Heart left ventricle (tissue), 16 donors: ENCODE measurements at places on chromosomes 11 and 22.

- no peak for DNase-seq
These were observed 74.7 kb downstream of the SC5D start for GRCh38 chr11:121367001-121367843.

DNA sequence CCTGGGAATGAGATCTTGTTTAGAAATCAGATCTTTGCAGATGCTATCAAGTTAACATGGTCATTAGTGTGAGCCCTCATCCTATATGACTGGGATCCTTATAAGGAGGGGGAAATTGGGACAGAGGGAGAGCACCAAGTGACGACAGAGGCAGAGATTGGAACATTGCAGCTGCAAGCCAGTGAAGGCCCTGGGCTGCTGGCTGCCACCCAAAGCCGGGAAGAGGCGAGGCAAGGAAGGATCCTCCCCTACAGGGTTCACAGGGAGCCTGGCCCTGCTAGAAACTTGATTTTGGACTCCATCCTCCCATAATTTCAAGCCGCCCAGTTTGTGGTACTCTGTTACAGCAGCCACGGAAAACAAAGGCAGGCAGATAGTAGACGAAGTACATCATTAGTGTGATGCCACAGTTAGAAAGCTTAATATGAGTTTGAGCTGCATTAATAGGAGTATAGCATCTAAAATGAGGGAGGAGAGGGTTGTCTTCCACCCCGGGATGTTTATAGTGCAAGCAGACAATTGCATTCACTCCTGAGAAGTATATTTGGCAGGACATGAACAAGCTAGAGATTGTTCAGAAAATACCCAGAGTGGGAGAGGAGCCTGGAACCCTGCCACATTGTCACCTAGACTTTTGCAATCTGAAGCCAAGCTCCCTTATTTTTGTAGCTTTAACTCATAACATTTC, 56.8 kb upstream of the CLMP start:
- peak; percentile 30 for DNase-seq

DNA sequence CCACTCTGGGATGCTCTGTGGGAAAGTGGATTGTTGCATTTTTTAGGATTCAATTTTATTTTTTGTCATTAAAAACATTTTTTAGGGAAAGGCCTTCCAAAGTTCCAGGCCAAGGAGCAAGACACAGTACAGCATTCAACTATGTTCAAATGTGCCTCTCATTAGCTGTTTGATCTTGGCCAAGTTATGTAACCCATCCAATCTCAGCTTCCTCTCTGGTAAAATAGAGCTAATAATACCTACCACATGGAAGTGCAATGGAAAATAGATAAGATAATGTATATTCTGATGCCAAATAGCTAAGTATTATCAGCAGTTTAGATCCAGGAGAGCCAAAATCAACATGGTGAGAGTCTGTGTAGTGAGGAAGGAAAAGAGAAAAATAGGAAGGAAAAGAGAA, 220.3 kb upstream of the SESN3 start:
- DNase-seq: no peak

GRCh38 chr11:77495526-77495925, 21.6 kb upstream of the PAK1 start:
- DNase-seq: no peak

DNA sequence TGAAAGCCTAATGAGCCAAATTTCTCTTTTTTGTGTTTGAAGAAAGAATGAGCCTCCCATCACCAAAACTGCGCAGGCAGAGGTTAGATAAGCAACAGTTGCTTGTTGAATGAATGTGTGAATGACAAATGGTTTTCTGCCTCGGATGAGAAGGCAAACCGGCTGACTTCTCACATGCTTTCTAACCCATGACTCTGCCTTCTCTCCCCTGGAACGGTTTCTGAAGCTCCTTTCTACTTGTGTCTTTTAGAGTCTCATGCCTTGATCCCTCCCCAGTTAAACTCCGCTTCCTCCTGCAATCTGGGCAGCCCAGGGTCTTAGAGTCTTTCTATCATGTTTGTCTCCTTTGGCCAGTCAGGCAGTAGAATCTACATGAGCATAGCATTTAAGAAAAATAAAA, 342.1 kb upstream of the NCAM1 start:
- DNase-seq: no peak

GRCh38 chr11:129643031-129643721, 172.5 kb upstream of the TMEM45B start:
- DNase-seq: no peak

DNA sequence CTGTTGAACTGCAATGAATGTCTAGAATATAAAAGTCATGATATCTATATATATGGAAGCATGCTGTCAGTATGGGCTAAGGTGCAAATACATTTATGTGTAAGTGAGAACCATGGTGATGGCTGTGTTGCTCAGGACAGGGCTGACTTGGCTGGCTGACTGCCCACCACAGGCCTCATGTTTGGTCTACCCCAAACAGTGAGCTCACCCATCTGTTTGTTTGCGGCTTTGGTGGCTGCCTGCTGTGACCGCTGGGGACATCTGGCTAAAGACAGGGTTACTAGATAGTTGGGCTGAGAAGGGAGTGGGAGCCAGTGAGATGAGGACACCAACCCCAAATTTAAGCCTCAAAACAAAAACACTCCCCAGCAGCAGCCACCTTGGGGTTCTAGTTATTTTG, 6.3 kb downstream of the CD44 start:
- no peak for DNase-seq

GRCh38 chr11:72048766-72049460, 31.4 kb downstream of the NUMA1 start:
- DNase-seq: no peak

- DNase-seq: no peak
These were observed 2.2 kb upstream of the MRGPRG start for GRCh38 chr11:3220521-3221407.

GRCh38 chr11:23957314-23957713, 539.5 kb upstream of the LUZP2 start:
- DNase-seq: no peak

DNA sequence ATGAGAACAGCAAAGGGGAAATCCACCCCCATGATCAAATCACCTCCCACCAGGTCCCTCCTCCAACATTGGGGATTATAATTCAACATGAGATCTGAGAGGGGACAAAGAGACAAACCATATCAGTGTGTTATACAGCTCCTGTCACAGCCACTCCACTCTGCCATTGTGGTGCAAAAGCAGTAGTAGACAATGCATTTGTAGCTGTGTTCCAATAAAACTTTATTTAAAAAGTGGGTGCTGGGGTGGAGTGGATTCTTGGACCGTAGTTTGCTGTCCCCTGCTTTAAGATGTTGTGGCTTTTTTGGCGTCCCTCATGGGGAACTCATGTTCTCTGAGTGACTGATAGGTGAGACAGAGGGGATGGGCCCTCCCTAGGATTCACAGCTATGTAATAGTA, 399.1 kb downstream of the SOX6 start:
- DNase-seq: no peak

DNA sequence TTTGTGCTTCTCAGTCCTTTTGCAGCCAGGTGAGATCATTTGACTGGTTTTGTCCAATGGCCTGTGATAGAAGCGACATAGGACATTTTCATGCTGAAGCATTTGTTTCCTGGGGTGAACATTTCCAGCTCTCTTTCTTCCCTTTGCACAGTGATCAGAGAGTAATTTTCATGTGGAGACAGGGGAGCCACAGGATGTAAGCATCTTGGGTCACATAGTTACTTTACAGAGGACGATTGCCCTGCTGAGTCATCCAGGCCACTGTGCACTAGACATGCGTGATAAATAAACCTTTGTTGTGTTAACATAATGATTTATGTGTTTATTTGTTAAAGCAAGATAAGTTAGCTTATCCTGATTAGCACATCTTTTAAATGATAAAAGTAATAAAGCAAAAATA, 263.5 kb upstream of the CCDC179 start:
- no peak for DNase-seq

DNA sequence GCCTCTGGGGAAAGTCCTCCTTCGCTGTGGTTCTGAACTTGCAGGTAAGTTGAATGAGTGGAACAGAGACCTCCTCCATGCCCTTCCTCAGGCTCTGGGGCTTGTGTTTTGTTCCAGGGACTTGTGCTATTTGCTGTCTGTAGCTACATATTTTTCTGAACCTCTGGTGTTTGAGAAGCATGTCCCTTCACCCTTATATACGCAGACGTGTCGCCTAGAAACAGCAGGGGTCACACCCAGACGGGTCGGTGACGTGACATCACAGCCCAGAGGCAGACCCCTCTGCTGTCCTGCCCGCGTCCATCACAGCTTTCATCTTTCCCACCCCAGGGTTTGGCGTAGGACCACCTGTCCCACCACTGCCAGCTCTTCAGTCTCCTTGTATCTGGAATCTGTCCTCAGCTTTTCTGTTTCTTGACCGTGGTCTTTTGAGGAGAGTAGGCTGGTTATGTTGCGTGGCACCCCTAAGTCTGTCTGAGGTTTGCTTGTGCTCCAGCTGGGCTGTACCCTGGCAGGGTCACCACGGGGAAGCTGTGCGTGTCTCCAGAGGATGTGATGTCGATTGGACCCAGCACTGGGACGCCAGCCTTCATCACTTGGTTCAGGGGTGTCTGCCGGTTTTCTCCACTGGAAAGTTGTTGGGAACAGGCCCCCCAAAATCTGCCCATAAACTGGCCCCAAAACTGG, 13.4 kb upstream of the MUC5B start:
- DNase-seq: no peak

GRCh38 chr22:44523981-44524759, 26.1 kb upstream of the RTL6 start:
- no peak for DNase-seq

- DNase-seq: no peak
These were observed 15.9 kb upstream of the GLYATL1 start for GRCh38 chr11:58923300-58923788.

- DNase-seq: peak; percentile 75
These were observed 11.9 kb upstream of the SH3BP1 start for GRCh38 chr22:37627545-37627944.

DNA sequence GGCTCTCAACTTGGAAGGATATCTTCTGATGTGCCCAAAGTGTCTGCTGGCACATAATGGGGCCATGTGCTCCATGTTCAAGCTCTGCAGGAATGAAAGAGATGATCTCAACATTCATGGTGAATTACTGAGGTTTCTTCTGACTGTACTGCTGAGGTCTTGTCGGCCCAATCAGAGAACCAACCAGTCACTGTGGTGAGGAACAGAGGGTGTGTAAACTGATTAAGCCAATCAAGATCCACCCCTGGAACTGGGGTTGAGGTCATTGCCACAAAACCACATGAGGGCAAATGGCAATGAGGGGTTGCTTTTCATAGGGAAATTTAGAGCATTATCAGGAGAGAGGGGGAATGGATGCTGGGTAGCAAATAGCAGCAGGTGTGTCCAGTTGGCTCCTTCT, 152.3 kb upstream of the RAG2 start:
- no peak for DNase-seq

- DNase-seq: no peak
These were observed 212.0 kb upstream of the PGR start for GRCh38 chr11:101341578-101341977.

- no peak for DNase-seq
These were observed 30.0 kb upstream of the MUC5AC start for GRCh38 chr11:1127664-1128162.

DNA sequence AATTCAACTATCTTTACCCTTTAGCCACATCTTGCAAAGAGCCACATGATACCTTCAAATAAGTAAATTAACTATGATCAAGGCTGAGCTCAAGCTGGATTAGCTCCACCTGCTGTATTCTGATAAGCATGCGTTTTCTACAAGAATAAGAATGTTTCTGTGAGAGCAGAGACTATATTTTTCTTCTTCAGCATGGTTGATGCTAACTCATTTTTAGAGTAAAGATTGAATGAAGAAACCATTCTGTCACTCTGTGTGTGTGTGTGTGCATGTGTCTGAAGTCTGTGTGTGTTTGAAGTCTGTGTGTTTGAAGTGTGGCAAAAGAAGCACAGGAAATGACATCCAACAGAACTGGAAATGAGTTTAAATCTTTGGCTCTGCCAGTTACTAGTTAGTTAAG, 12.0 kb upstream of the LAYN start:
- DNase-seq: no peak

- DNase-seq: no peak
These were observed 63.9 kb downstream of the GAS2 start for GRCh38 chr11:22730319-22730718.

DNA sequence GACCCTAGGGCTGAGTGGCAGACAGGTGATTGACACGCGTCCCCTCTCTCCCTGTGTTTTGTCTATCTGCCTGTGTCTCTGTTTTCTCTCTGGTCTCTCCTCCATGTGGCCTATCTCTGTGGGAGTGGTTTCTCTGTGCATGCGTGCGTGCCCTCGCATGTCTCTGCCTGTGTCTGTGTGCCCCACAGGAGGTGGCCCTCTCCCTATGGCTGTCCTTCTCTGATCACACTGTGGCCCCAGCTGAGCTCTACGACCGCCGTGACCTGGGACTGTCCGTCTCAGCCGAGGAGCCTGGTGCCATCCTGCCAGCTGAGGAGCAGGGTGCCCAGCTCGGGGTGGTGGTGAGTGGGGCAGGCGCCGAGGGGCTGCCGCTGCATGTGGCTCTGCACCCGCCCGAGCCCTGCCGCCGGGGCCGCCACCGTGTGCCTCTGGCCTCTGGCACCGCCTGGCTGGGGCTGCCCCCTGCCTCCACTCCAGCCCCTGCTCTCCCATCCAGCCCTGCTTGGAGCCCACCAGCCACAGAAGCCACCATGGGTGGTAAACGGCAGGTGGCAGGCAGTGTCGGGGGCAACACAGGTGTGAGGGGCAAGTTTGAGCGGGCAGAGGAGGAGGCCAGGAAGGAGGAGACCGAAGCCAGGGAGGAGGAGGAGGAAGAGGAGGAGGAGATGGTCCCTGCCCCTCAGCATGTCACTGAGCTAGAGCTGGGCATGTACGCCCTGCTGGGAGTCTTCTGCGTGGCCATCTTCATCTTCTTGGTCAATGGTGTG, 11.6 kb downstream of the TMEM132A start:
- no peak for DNase-seq

DNA sequence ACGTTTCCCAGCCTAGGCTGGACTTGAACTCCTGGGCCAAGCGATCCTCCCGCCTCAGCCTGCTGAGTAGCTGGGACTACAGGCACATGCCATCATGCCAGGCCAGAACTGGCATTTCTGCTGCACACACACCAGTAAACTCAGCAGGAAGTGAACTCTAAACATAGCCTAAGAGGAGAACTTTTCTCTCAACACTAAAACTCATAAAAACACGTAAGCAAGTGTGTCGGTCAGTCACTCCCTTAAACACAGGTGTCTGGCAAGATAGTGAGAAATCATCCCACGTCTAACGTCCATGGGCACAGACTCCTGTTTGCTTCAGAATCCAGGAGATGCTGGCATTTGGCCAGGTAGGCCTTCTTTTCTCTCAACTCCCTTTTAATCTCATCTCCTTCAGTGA, 104.8 kb downstream of the RPL27A start:
- DNase-seq: no peak
